Gastroesophageal sphincter (tissue), 4 donors: ENCODE measurements at places on chromosomes 4 and X.

- no peak for ATAC-seq
These were observed 112.3 kb upstream of the BANK1 start for GRCh38 chr4:101678180-101678579.

- no peak for ATAC-seq
These were observed 1453.3 kb downstream of the PCDH18 start for GRCh38 chr4:136078976-136079375.

DNA sequence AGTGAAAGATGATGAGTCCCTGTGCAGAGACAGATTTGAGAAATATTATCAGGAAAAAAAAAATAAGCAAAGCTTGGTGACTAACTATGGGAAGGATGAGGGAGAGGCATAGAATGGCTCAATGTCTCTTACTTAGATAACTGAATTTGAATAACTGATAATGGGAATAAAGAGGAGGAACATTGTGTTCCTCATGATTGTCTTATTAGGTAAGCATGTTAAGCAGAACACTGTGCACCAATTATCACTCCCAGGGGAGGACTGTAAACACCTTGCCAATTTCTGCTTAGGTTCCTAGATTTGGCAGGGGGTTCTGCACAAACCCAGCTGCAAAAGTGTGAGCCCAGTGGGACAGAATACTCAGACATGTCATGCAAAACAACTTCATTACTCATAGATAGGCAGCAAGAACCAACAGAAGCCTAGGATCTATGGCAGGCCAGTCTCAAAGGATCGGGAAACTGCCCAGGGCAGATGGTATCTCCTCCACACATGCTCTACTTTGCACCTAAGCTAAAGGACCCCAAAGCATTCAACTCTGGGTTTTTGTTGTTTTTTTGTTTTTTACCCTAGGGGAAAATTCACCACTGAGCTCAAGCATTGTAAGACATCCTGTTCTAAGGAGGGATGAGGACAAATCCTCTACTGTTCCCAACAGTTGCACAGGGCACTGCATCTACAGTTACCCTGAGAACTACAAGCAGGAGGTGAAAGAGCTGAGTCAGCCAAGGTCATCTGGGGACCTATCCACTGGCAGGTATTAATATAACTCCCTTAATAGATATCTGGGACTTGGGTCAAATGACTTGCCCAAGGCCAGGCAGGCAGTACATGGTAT, 907.0 kb downstream of the RAPGEF2 start:
- ATAC-seq = no peak

DNA sequence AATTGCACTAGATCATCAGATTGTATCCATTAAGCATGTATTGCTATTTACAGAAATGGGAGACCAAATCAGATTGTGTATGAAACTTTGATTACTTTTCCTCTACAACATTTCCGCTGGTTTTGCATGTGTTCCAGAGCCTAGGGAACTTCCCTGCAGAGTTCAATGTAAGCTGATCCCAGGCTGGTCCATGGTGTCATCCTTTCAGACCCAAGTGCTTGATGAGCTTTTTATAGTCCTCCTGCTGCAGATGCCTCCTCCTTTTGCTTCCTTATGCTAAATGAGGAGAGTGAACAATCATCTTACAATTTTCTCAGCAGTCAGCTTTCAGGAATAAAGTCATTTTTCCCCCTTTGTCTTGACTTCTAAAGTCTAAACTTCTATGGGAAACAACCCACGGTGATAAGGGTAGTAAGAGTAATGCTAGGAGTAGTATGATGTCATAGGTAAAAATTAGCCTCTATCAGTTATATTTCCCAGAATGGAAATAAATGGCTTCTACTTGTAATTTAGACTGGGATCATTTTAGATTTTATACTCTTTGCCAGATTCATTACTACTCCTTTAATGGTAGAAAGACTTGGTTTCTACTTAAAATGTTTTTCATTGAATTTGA, 55.1 kb upstream of the SLC4A4 start:
- ATAC-seq = no peak

DNA sequence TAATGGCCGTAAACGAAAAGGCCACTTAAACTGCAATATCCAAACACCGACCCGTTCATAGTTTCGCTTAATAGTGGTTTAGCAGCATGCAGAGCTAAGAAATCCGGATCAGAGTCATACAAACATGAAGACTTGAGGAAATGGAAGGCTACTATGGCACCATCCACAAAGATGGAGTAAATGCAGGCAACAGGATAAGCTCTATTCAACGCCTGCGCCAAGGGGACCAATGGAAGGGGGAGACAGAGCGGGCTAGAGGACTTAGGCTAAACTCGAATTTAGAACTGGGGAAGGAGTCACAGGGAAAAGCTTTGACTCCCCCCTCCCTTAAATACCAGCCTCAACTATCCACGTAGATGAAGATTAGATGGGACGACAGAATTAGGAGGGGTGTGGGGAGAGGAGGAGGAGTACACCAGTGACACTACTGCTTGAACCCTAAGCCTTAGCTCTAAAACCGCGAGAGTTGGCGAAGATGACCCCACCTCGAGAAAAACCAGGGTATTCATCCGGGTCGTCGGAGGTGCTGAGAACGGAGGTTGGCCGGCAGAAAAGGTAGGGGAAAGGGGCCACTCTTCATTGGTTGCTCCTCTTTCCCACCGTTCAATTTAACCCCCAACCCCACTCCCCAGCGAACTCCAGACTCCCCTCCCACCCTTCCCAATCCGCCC, 3.5 kb downstream of the HUWE1 start:
- ATAC-seq = no peak

DNA sequence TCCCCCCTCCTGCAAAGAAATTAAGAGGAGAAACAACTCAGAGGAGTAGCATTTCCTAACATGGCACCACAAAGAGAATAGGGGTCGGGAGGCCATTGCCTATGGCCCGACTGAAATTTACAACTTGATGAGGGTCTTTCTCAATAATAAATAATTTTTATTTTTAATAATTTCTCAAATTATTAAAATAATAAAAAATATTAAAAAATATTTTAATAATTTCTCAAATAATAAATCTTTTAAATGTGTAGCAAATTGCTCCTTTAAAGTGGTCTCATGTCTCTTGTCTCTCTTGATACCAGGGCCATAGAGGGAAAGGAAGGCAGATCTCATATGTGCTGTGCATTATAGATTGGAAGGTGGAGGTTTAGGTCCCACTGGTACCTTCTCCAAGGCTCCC, 49.2 kb upstream of the MTMR1 start:
- no peak for ATAC-seq

DNA sequence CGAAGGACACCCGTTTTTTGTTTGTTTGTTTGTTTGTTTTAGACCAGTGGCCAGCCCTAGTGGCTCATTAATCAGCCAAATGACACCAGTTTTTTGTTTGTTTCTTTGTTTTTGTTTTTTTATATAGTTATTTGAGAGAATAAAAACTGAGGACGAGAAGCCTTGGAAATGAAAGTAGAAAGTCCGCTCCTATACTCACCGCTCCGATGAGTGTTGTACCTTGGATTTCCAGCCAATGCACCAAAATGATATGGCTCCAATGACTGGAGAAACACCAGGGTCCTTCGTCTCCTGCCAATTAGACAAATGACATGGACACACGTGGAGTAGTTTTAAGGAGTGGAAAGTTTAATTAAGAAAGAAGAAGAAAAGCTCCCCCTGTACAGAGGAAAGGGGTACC, 87.9 kb downstream of the ZXDA start:
- no peak for ATAC-seq

DNA sequence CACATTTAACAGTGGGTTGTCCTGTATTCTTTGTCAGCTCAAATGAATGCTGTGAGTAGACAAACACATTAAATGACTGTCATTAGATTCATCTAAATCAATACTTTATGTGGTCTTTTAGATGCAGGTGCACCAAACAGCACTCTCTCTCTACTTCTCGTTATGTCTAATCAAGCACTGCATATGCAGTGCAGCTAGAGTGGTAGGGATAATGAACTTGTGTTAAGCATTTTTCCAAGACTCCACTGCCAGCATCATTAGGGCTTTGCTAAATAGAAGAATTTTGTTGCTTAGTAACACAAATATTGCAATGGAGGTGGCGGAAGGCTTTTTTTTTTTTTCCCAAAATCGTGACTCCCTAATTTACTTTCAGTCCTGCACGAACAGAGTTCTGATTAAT, 447.0 kb upstream of the GALNT7 start:
- no peak for ATAC-seq

DNA sequence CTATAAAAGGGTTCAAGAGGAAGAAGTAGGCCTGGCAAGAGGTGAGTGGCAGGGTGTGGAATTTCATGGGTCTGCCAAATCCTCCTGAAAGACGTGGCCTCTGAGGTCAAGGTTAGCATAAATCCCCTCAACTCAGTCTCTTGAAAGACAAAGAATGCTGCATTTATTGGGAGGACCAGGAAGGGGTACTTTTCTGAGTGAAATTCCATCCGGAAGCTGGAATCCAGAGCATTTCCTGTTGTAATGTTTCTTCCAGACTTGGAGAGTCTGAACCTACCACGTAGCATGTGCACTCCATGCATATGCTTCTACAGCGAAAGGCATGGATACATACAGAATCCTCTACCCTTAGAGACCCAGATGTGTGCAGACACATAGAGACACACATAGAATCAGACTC, 13.4 kb upstream of the FGD1 start:
- no peak for ATAC-seq

GRCh38 chr4:1749370-1749769, 28.0 kb downstream of the TACC3 start:
- no peak for ATAC-seq

DNA sequence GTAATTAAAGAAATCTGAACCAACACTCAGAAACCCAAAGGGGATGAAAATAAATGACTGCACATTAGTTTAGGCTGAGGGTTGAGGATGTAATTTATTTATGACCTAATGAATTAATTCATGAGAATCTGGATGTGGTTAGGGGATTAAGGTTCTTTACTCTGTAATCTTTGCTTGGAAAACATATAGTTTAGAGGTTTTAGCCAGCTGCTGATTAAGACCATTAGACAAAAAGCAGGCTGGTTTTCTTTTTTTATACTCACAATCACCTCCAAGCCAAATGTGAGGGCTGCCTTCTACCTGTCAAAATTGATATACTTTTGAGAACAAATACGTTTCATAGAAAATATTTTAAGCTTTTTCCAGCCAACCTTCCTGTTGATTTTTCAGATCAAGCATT, 2705.8 kb downstream of the PCDH7 start:
- ATAC-seq = no peak
